ENCODE measurements at places on chromosomes 4 and X.

GRCh38 chr4:1767770-1768366 lies 25.2 kb upstream of the FGFR3 start:
- DNase-seq, result no peak

GRCh38 chr4:1411436-1412375 lies 5.5 kb upstream of the NKX1-1 start:
- peak; percentile 19 for DNase-seq

- DNase-seq, result no peak
These were observed 20.2 kb upstream of the GBA3 start for GRCh38 chr4:22672519-22672918.

GRCh38 chrX:23662853-23663252 lies 4.4 kb upstream of the PRDX4 start:
- no peak for DNase-seq

DNA sequence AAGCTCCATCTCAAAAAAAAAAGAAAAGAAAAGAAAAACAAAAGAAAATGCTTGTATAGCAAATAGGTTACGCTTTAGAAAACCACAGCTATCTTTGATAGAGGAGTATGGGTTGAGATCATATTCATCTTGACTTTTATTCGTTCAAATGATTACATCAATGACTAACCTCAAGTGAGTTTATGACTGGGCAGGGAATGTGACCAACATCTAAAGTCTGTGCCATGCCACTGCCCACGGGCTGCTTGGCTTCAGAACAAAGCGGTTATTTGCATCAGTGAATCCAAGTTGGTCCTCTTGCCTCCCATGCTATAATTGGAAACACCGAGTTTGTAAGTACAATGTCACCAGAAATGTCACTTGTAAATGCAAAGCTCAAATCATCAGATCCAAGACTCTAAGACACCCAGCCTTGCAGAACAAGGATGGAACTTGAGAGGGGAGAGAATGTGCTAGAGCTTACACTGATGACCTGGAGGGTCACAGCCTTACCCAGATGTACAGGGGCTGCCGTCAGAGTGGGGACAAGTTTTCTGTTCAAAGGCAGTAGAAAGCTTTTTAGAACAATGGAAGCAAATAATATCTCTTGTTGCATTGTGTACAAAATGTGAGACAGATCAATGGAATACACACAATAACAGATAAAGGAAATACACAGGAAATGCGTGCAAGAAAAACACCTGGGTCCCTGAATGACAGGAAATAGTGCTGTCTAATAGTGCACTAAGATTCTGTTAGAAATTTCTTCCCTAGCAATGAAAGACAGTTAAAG lies 8.4 kb upstream of the OPN1LW start:
- DNase-seq, result no peak

DNA sequence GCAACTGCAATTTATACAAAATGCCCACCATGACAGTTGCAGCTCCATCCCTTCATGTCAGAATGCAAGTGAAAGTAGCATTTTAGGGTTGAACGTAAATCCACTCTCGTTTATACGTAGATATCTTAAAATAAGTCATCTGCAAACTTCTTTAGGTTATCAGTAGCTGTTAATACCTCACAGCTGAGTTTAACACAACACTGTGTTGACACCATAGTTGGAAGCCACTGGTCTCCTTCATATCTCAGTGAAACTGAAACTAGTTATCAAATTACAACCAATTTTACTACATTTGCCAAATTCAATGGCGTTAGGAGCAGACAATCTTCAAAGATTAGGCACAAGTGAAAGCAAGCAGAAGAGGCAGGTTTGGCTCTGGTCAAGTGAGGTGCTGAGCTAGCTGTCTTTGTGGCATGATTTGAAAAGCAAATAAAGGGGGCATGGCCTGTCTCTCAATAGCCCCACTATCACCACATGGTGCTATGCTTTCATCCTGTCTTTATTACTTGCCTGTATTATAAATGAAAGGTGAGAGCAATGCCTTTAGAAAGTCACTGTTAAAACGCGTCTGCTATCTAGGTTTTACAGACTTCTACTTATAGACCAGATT lies 12.3 kb downstream of the PPP3CA start:
- no peak for DNase-seq

Data from Right ventricle myocardium superior (tissue), 1 donor.